ENCODE measurements at places on chromosomes 16 and 17.

- no peak for DNase-seq
Measured at GRCh38 chr16:58176608-58177352, 21.1 kb downstream of the CSNK2A2 start.

GRCh38 chr17:81117672-81118198 is 47.6 kb upstream of the PVALEF start:
- no peak for DNase-seq

GRCh38 chr17:79132271-79133064 is 57.8 kb downstream of the ENGASE start:
- DNase-seq, result no peak

DNA sequence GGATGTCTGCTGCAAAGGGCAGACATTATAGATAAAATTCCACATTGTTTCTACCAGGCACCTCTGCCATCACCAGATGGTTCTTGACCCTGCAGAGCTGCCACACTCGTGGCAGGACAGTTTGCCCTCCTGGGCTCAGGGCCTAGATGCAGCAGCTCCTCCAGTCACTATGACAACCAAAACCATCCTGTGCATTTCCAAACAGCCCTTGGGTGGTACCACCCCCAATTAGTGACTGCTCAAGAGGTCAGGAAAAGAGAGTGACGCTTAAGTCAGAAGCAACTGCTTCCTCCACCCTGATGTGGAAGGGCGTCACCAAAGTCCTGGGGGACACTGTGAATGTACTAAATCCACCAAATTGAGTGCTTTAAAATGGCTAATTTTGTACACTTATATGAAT is 109.2 kb downstream of the C16orf95 start:
- DNase-seq, result no peak

GRCh38 chr16:59848296-59848695 is 1114.2 kb upstream of the GOT2 start:
- DNase-seq, result no peak

DNA sequence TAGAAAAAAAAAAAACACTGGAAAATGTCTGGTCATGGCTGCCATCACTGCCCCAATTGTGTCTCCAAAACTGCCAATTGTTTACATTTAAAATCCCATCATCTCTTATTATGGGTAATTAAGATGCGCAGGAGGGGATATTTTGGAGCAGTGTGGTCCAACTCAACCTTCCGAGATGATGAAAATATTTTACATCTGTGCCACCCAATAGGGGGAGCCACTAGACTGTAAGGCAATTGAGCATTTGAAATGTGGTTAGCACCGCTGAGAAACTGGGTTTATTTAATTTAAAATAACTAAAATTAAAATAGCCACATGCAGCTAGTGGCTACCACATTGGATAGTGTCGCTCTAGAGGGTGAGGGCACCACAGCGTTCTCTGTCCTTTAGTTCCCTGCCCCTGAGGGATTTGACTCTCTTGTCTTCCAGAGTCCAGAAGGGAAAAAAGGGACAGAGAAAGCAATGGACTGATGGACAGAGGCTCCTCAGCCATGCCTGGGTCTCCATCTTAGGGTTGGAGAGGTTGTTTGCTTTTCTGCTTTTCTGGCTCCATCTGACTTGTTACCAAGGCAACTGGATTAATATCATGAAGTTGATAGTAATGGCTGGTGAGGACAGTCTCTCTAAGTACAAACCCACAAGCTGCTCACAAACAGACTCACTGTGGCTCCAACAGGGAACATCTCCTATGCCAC is 3.5 kb downstream of the MPO start:
- no peak for DNase-seq

Data from NCI-H2029 (cell line).